Activated T-cell treated with anti-CD3 and anti-CD28 coated beads, Interleukin-2, amount 50 U/mL, for 24 hours (primary cell): ENCODE measurements at places on chromosomes 3 and 15.

DNA sequence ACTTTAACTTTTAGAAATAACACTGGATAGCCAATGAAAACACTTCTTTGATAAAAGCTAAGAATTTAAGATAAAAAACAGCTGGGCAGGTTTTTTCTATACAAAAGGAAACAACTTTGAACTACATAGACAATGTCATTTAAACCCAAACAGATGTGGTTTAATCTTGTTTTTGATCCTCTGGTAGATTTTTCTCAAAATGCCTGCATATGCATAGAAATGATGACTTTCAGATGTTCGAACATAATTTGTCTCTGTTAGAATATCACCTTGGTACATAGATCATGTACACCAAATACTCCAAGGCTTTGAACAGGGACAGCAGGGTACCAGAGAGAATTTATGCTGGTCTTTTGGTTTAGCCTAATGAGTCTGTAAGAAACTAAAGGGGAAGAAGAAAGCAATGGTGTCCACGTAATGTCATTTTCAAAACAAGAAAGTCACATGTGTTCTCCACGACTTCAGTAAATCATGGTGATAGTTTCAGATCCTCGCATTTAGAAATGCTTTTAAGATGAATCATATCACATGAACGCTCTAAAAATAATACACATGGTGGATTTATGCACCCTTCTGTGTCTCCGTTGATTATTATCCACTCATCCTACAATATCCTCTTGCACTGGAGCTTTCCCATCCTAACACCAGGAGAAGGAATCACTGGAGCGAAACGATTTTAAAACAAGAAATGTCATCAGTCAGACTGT, 160.1 kb upstream of the PDZRN3 start:
- DNase-seq, result no peak

DNA sequence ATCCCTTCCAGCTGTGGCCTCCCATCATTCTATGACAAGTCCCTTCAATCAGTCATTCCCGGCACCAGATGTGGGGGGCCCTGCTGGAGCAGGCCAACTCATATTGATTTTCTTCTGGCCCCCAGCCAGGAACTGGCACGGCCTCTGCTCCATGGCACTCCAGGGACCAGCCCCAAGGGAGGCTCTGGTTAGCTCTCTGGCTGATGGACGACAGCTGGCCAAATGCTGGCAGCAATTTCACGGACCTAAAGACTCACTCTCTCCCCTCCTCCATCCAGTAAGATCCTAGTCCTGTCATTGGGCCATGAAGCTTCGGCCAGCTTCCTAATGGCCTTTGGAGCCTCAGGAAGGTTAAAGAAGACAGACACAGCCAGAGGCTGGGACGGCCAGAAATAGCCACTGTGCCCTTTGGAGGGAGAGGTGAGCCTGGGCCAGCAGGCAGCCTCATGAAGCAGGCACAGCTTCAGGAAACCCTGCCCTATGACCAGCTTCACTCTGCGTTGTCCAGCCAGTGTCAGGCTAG, 131.0 kb downstream of the MEX3B start:
- no peak for DNase-seq

DNA sequence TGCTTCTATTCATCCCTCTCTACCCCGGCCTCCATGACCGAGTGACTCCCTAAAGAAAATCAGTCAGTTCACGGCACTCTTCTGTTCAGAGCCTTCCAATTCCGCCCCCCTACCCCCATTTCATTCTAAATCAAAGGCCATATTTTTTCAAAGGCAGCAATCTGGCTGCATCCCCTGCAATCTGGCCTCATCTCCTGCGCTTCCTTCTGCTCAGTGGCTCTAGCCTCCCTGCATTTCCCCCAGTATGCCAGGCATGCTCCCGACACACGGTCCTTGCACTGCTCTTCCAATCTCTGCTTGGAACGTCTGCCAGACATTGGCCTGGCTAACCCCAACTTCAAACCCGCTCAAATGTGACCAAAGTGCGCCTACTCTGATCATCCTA, 67.7 kb downstream of the EXOG start:
- no peak for DNase-seq

- DNase-seq, result no peak
Observed at GRCh38 chr3:196215493-196216020, 777 bp upstream of the SLC51A start.

- no peak for DNase-seq
Observed at GRCh38 chr3:185656321-185656840, 70.3 kb downstream of the SENP2 start.
